ENCODE measurements at places on chromosomes 4 and X.

GRCh38 chrX:130637591-130637990, 235.8 kb downstream of the RBMX2 start:
- no peak for DNase-seq

GRCh38 chr4:183588169-183588675, 70.8 kb downstream of the RWDD4 start:
- no peak for DNase-seq

DNA sequence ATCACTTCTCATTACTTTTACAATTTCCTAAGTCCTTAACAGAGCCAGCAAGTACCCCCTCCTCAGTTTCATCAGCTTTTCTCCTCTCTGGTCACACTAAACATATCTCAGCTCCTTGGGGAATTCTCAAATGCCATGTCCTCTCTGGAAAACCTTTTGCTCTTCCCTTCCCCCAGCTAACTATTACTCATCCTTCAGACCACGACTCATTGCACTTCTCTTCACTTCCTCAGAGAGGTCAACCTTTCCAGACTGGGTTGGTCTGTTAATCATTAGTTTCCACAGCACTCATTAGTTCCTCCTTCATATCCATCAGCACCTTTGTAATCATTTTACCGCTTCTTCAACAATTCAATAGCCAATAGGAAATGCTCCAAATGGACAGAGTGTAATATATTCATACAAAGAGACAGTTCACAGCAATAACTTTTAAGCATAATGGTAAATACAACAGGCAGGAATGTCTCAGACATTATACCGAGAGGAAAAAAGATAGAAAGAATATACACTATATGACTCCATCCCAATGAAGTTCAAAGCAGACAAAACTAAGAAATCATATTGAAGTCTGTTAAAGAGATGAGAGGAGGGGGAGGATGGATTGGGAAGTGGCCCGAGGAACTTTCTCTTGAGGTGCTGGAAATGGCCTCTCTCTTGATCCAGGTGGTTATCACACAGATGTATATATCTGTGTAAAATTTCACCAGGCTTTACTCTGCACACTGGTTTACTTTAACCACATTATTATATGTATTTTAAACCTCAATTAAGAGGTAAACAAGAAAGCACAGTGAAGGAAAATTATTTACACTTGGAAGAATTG, 39.6 kb downstream of the DDX60L start:
- no peak for DNase-seq

DNA sequence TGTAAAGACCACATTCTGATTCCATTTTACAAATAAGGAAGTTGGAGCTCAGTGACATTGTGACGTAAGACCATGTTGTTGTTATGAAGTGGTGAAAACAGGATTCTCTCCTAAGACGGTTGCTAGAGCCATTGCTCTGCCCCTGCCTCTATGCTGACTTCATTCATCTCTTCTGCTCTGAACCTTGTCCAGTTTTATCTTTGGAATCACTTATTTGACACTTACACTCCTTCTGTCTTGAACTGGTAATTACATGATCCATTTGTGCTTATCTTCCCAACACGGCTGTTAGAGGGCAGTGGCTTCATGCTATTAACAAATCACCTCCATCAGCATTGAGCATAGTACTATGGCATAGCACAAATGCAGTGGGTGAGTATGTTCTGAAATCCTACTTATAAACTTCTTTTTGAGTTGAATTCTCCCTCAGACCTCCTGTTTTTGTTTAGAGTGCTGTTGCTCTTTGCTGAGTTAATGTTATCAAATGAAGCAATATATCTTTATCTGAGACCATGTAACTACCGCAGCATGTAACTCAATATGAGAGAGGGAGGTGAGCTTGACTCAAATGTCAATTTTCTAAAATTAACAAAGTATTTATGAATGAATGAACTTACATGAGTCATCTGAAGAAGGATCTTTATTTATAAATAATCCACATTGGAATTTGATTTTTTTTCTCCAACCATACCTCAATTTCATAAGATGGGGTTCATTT, 177.8 kb downstream of the RASL11B start:
- DNase-seq: no peak

- DNase-seq: no peak
Observed at GRCh38 chrX:116694046-116694445, 231.3 kb upstream of the CT83 start.

GRCh38 chr4:158172261-158173258, at the start of gene GASK1B:
Gene GASK1B, minus strand, starts transcription at chr4:158173025. Its CDS starts 1,650 bp downstream, at chr4:158171375.
- no peak for DNase-seq

GRCh38 chr4:37985730-37986275, 25.6 kb downstream of the PTTG2 start:
- DNase-seq: no peak

DNA sequence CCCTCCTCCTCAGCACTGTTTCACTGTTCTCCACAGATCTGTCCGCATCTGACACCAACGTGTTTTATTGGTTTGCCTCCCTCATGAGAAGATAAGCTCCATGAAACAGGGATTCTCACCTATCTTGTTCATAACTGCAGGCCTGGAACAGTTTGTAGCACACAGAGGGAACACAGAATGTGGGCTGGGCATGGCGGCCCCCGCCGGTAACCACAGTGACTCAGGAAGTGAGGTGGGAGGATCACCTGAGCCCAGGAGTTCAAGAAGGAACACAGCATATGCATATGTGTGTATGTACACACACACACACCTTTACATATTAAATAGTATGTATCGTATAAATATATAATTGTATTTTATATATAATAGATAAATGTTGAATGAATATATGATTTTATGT, 168.6 kb downstream of the AFAP1 start:
- no peak for DNase-seq

DNA sequence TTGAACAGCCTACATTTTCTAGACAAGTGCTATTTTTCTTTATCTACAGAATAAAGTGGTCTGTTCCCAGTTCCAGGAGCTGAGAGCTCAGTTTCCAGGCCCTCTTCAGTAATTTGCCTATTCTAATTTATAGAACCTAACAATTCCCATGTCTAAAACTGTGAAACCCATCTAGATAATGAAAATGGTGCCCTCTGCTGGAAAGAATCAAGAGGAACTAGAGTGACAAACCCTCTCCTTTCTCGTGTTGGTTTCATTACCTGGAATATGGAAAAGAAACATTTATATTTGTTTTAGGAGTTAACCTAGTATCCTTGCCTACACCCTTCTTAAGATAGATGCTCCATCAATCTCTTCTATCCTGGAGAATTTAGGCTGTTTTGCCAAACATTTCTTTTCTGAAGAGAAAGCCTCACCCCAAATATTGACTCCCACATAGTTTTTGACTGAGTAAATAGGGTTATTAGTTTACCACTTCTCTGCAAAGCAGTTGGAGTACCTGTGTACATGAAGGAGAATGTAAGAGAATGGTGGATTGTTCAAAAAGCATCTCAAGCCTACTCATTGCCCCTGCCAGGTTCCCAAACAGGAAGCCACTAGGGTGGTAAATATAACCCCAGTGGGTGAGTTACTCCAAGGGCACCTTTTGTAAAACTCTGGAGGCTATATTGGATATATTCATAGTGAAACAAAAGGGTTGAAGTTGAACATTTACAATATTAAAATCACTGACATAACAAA, 121.6 kb downstream of the RASL11B start:
- DNase-seq: no peak

DNA sequence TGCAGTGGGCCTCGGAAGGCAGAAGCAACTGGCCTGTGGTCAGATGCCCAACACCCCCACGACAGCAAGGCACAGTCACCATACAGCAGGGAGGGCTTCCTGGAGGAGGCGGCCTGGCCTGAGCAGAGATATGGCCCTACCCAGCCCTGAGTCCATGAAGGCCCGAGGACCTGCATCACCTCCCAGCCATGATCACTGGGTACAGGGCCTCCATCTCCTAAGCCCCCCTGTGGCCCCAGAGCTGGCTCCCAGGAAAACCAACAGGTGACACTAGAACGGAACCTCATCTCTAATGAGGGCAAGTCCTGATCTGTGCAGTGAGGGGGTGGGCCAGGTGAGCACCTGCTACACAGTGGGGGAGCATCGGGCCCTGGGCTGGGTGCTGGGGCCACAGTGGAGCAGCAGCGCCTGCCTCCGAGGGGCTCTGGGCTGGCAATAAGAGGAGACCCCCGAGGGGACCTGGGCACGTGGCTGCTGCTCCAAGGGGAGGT, 26.2 kb upstream of the MXD4 start:
- no peak for DNase-seq

DNA sequence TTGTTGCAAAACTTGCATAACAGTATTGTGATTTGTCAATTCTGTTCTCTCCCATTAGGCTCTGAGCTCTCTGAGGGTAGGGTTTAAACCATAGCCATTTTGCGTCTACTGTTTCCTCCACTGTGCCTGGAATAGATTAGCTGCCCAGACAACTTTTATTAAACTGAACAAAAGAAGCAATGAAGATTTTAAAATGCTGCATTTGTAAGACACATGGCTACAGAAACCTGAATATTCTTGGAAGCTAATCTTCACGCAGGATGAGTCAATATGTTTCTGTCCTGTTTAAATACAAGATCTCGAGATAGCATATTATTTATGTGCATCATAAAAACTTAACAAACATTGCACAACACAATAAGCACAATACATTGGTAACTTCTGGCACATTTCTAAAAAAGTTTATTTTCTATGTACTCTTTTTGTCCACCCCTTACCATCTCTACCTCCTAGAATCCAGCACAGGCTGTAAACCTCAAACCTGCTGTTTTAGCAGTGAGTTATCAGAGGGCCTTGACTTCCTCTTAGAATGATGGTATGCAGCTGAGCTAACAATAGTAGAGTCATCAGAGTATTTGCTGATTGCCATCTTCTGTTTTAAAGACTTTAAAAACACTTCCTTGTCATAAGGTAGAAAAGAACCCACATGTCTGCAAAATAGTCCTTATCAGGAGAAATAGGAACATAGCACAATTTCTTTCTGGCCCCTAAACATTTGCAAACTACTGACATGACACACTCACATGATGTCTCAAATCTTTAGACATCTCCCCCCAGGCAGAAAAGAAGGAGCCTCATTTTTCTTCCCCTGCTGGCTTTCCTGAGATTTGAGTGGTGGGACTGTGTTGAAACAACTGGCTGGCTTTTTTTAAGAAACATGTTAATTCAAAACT, 10.6 kb upstream of the CCNG2 start:
- DNase-seq: no peak

DNA sequence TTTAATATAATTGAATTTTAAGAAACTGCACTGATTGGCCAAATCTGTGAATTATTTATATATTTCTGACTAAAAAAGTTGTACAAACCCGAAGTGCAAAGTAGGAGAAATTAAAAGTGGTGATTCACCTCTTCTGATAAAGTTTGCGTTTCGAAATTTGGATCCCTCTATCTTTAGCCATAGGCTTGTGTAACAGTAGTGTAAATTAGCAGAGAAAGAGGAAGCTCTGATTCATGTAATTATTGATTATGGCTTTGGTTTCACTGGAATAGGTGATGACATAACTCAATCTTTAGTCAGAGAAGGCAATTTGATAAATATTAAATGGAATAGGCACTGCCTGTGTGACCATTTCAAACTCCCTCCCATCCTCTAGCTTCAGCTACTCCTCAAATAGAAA, 717.8 kb upstream of the PCDH7 start:
- DNase-seq: no peak

DNA sequence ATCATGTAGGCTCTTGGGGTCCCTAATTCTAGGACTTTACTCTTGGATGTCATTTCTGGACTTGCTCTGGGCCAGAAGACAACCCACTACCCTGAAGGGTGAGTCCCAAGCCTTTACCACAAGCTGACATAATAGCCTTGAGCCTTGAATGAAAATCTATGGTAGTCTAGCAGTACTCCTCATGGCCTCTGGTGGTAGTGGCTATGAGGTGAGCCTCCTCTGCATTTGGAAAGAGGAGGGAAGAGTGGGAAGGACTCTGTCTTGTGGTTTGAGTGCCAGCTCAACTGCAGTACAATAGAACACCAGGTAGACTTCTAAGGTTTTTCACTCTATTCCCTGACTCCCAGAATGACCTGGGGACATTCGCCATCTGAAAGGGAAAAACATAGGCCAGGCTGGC, 96.5 kb downstream of the DCAF12L1 start:
- no peak for DNase-seq

- no peak for DNase-seq
Observed at GRCh38 chrX:1196436-1196835, 16.0 kb downstream of the CRLF2 start.

DNA sequence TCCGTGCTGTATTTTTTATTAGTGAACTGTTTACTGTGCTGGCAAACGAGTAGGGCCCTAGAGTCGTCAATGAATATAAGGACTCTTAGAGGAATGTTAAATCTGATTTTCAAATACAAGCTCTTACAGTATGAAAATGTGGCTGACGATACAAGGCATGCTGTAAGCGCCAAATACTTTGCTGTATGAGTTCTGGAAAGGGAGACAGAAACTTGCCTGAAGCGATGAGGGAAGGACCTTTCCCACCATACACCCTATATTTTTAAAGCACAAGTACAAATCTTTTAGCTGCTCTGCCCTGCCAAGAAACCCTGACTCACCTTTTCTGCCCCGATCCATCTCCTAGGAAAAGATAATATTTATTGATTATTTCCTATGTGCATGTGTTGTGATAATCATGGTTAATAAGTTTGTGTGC, 15.7 kb upstream of the RUFY3 start:
- no peak for DNase-seq

DNA sequence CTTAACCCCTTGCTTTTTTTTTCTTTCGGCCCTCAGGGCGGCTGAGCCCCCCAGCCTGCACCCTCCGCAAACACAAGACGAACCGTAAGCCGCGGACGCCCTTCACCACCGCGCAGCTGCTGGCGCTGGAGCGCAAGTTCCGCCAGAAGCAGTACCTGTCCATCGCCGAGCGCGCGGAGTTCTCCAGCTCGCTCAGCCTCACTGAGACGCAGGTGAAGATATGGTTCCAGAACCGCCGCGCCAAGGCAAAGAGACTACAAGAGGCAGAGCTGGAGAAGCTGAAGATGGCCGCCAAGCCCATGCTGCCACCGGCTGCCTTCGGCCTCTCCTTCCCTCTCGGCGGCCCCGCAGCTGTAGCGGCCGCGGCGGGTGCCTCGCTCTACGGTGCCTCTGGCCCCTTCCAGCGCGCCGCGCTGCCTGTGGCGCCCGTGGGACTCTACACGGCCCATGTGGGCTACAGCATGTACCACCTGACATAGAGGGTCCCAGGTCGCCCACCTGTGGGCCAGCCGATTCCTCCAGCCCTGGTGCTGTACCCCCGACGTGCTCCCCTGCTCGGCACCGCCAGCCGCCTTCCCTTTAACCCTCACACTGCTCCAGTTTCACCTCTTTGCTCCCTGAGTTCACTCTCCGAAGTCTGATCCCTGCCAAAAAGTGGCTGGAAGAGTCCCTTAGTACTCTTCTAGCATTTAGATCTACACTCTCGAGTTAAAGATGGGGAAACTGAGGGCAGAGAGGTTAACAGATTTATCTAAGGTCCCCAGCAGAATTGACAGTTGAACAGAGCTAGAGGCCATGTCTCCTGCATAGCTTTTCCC, 3.4 kb downstream of the MSX1 start:
- DNase-seq: no peak

- DNase-seq: no peak
Observed at GRCh38 chr4:151783867-151784266, 23.1 kb upstream of the GATB start.

- peak; percentile 83 for DNase-seq
Observed at GRCh38 chr4:7939377-7940108, at the start of gene AFAP1. Gene AFAP1, minus strand, starts transcription at chr4:7939861. Its CDS starts 67,783 bp downstream, at chr4:7872078.
